Stimulated activated CD4-positive, alpha-beta T cell treated with anti-CD3 and anti-CD28 coated beads, Interleukin-4, amount 100 ng/mL, for 4 hours (primary cell): ENCODE measurements at places on chromosomes 11 and 22.

DNA sequence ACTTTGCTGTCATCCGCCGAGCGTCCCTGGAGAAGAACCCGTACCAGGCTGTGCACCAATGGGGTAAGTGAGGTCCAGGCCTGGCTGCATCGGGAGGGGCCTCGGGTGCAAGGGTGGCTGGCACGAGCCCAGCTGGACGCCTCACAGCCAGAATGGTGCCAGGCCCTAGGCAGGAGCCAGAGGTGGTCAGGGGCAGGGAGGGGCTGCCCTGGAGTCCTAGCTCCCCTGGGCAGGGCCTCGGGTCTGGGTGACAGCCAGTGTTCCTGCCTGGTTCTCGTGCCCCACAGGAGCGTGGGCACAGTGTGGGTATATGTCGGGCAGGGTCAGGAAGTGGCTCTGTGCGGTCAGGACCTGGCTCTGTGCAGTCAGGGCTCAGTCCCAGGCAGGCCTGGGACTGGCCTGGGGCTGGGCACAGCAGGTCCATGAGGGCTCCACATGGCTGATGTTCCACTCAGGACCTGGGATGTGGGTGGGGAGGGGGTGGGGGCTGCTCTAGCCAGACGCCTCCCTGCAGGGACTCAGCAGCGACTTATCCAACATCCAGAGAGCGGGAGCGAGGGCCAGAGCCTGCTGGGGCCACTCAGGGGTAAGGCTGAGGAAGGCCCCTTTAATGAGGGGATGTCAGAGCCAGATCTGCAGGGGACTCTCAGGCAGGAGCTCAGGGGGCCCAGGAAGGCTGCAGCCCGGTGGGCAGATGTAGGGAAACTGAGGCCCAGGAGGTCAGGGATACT, 1.2 kb downstream of the TSPAN32 start:
- DNase-seq: no peak

DNA sequence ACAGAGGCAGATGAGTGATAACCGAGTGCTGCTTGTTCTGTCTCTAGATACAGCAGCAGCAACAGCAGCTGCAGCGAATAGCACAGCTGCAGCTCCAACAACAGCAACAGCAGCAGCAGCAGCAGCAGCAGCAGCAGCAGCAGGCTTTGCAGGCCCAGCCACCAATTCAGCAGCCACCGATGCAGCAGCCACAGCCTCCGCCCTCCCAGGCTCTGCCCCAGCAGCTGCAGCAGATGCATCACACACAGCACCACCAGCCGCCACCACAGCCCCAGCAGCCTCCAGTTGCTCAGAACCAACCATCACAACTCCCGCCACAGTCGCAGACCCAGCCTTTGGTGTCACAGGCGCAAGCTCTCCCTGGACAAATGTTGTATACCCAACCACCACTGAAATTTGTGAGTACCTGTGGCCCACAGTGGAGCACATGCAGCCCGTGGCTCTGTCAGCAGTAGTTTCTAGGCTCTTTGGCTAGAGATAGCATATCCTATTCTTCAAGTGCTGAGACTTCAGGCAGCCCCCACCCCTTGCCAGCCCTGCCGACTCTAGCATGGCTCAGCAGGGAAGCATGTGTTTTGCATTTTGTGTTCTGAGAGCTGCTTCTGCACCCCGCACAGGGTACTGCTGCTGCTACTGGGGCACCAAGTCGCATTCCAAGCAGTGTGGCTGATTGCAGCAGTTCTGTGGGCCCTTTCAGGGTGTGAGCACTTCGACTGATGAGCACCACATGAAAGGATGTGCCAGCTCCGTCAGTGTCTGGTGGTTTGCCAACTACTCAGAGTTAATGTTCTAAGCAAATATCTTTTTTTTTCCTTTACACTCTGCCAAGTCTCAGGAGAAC, 59.2 kb downstream of the MED15 start:
- DNase-seq: peak; percentile 59

DNA sequence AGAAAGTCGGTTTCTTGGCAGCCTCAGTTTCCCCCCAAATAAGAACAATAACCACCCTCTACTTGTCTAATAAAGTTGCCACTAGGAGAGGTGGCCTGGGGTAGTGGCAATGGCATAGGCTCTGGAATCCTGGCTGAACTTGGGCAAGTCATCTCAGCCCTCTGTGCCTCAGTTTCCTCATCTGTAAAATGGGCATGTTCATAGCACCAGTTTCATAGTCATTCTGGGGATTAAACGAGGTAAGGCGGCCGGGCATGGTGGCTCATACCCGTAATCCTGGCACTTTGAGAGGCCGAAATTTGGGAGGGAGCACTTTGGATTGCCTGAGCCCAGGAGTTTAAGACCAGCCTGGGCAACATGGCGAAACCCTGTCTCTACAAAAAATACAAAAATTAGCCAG, 63.0 kb downstream of the SGSM1 start:
- no peak for DNase-seq

GRCh38 chr22:37163575-37164504, 14.1 kb upstream of the IL2RB start:
- no peak for DNase-seq

GRCh38 chr11:61336171-61336935, 3.3 kb downstream of the TKFC start:
- DNase-seq: peak; percentile 79

GRCh38 chr11:131964698-131965483, 594.5 kb downstream of the NTM start:
- DNase-seq: no peak

DNA sequence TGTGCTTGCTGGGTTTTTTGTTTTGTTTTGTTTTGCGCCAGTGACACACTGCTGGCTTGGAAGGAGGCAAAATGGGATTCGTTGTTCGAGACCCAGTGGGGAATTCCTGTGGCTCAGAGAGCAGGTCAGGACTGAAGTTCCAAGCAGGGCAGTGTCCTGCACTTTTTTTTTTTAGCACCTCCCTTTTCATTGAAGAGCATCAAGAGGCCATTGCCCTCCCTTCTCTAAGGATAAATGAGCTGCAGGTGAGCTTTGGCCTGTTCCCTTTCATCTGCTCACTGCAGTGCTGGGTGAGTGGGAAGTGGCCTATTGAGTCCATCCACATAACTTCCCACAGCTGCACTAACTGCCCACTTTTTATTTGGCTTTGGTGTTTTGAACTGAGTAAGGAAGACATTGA, 87.8 kb downstream of the ARHGAP42 start:
- no peak for DNase-seq

DNA sequence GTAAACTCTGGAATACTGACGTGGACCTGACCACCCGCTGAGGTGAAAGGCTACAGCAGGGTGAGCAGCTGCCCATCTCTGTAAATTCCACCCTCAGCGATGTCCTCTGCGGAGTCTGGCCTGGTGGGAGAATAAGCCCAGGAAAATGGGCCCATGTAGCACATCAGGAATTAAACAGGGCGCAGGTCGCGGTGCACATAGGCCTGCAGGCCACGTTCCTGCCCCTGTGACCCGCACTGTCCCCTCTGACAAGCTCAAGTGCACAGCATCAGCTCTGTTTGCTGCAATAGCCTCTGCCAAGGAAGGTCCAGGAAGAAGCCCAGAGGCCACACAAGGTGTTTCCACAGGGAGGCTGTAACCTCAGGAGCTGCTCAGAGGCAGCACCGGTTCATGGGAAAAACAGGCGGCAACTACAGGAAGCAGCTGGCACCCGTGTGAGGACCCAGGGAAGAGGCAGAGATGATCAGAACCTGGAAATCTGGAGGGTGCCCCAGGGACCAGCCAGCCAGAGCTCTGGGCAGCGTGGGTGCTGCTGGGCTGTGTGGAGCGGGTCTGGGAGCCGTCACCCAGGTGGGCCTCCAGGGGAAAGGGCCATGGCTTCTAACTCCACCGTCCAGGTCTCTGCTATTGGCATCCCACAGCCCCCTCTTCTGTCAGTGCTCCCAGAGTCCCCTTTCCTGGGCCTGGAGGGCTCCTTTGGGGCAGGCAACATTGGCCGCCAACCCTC, 808 bp upstream of the IFITM2 start:
- no peak for DNase-seq

DNA sequence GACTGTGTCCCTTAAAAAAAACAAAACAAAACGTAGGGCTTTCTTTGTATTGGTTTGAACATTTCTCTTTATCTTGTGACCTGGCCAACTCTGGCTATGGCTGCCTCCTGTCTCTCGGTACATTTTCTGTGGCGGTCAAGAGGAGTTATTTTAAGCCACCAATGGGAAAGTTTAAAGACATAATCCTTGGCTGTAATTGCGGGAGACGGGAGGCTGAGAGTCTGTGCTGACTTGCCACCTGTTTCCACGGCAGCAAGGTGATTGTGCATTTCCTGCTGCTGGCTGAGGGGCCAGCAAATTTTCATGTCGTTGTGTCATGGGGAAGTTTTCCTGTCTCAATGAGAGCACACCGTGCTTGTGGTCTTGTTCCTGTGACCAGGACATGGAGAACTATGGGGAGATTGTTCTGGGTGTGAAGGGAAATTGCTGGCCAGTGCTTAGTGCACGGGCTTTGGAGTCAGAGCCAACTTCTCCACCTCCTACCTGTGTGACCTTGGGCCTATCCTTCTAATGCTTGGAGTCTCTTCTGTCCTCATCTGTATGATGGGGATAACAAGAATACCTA, 11.0 kb downstream of the PTPRJ start:
- DNase-seq: no peak

DNA sequence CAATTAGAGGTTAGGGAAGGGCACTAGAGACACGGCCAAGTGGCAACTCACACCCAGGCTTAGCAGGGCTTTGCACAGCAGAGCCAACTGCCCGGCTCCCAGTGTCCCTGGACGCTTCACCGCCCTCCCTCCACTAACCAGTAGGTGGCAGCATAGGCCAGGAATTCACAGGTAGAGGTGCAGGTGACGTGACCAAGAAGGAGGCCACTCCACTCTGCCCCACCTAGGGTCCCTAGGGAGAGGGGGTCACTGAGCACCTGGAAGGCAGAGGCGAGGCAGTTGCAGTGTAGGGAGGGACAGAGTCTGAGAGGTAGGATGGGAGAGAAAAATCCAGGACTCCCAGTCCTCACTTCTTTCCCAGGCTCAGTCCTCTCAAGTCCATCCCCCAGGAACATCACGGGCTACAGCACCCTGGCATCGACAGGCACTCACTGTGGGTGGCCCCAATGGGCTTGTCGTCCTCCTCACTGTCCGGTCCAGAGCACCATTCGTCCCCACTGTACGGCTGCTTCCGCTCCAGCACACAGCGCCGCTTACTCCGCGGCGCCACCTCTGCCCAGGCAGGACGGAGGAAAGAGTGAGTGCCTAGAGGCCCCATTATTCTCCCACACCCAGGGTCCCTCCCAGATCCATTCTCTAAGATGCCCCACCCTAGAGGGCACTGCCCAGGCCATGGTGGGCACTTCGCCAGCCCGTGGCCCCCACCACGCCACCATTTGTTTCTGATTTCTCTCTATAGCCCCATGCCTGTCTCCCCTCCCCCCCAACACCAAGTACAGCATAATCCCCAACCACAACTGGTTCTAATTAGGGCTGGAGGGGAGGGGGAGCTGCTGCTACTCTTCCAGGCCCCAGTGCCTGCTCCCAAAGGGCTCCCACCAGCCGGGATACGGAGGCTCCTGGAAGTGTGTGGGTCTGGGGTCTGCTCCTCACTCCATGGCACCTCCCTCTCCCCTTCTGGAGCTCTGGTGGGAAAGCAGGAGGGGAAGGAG, 18.4 kb downstream of the BCL9L start:
- peak; percentile 84 for DNase-seq

DNA sequence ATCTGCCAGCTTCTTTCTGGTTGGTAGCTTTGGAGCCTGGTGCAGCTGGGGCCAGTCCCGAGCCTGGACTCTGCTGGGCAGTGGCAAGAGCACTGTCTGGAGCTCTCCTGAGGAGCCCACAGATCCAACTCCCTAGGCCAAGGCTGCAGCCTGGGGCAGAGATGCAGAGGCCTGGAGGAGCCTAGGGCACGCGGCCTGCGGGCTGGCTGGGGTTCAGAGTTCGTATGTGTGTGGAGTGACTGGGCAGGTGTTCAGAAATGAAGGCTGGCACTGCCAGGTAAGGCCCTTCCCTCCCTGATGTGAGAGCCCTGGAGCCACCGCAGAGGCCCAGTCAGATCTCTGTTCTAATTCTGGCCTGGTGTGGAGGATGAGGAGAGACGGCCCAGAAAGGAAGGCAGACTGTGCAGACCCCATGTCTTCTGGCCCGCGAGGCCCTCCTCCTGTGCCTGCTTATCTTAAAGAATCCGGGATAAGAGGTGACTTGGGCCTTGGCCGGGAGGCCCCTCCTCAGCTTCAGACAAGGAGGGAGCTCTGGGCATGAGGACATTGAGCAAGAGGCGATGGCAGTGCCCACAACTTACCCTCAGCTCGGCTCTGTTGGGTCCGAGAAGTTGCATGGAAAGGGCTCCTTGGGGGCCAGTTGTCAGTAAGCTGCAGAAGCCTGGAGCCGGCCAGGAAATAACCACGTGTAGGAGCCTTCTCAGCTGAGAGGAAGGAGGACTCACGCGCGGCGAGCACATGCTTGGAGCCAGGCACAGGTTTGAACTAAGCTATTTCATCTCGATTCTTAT, 62.2 kb upstream of the B3GAT1 start:
- DNase-seq: no peak

DNA sequence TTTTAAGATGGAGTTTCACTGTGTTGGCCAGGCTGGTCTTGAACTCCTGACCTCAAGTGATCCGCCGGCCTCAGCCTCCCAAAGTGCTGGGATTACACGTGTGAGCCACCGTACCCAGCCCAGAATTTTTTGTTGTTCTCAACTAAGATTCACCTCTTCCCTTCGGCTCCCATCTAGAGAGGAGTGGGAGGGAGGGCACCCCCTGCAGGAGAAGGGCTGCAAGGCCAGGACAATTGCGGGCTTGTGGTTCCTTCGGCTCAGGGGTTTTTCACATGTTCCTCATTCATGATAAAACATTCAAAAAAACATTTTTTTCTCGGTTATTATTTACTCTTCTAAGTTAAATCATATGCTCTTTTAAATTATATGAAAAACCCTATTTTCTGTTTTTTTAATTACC, 201.1 kb upstream of the LRRC4C start:
- no peak for DNase-seq

GRCh38 chr11:17821648-17822400, 87.2 kb downstream of the KCNC1 start:
- no peak for DNase-seq

DNA sequence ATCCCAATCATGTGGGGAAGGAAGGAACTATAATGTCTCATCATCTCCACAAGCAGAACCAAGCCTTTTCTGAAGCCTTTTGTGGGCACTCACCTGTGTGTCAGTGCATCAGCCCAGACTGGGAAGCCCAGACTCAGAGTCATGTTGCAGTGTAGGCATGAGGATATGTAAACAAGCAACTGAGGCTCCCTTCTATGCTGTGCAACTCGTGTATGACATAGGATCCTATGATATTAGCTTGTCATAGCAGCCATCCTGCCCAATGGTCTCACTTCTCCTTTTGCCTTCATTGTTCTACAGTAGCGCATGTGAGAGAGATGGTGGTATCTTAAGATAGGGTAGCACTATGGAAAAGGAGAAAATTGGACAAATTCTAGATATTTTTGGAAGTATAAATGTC, 103.4 kb upstream of the OLFML1 start:
- DNase-seq: no peak

- no peak for DNase-seq
Observed at GRCh38 chr11:47509077-47509536, 43.8 kb downstream of the CELF1 start.
